Fibroblast of lung (primary cell): ENCODE measurements at places on chromosomes 6 and 20.

DNA sequence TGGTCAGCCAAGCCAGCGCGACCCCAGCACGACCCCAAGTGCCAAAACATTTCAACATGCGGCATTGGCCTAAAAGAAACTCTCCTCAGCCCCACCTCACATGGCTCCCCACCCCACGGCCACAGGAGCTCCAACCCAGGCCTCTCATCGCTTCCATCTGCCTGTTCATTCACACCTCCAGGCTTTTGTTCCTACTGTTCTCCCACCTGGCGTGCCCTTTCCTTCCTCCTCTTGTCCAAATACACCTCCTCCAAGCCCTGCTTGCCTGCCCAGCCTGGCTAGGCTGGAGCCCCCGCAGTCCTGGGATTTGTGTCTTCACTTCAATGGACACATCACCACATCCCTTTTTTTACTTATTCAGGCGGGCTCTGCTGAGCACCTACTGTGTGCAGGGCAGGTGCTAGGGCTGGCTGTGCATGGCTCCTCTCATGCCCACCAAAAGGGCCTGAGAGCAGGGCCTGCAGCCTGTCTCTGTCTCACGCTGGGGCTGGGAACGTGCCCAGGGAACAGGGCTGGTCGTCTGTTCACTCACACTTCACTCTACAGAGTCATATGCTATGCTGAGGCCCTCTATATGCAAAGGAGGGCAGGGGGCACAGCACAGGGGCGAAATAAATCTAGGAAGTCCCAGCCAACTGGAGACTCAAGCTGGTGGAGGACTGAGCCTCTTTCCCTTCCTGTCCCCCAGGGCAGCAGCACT, 61.1 kb downstream of the GRM4 start:
- no peak for DNase-seq

DNA sequence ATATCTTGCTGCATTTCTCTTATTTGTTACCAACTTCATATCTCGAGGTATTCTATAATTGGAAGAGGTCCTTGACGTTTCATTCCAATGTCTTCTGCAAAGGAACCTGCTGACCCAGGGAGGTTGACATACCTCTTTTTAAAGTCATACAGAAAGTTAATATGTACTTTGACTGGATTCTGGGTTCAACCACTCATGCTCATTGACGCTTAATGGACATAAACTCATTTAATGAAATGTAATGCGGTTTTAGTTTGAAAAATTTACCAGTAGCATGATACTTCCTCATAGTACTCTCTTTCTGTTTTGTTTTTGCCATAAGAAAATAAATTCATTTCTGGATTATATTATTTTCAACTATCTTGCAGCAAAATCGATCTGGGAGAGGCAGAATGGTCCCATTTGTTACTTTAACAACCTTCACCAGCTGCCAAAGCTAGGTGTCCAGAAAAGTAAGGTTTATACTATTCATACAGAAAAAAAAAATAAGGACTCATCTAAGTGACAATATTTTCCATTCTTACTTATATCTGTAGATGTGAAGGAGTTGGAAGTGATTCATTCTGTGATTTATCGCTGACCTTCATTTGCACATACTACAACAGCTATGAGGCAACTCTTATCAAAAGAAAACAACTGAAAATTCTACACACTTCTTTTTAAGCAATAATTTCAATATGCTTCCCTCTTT, 101.6 kb downstream of the ATXN1 start:
- DNase-seq: no peak

- DNase-seq: no peak
Measured at GRCh38 chr6:129894921-129895320, 33.8 kb upstream of the TMEM244 start.

DNA sequence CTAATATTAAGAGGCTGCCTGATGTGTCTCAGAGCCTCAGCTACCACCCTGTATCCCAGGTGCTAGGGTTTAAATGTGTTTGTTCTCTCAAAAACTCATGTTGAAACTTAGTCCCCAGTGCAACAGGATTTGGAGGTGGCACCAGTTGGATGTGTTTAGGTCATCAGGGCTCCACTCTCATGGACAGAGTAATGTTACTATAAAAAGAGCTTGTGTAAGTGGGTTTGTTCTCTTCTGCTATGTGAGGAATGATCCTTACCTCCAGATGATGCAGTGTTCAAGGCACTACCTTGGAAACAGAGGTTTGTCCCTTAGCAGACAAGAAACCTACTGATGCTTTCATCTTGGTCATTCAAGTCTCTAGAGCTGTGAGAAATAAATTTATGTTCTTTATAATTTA, 164.9 kb upstream of the EPHA7 start:
- DNase-seq: no peak

GRCh38 chr20:5109276-5109675, 10.5 kb downstream of the PCNA start:
- DNase-seq: no peak

GRCh38 chr6:118896339-118897136, 2.6 kb downstream of the ASF1A start:
- peak; percentile 65 for DNase-seq
